Mammary epithelial cell (primary cell): ENCODE measurements at places on chromosomes 5 and 9.

DNA sequence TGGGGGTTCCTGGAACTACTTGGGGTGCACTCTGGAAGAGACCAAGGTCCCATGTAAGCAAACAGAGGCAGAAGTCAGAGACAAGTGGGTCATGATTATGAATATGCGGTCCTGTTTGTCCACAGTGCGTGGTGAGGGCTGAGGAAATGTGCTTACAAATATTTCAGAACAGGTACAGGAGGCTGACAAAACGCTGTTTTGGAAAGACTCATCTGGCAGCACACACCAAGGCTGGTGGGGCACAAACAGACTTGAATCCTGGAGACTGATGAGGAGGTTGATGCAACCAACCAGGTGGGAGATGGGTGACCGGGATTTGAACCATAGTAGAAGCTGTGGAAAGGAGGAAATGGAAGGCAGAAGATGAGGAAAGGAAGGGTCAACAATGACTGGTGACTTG is 83.8 kb downstream of the ADRB2 start:
- DNase-seq, result no peak

- DNase-seq, result no peak
These were observed 76.5 kb downstream of the GLIS3 start for GRCh38 chr9:4223312-4223833.

GRCh38 chr5:32779754-32780415 is 68.8 kb downstream of the NPR3 start:
- no peak for DNase-seq

GRCh38 chr9:19807182-19807892 is 18.5 kb upstream of the SLC24A2 start:
- DNase-seq, result no peak

DNA sequence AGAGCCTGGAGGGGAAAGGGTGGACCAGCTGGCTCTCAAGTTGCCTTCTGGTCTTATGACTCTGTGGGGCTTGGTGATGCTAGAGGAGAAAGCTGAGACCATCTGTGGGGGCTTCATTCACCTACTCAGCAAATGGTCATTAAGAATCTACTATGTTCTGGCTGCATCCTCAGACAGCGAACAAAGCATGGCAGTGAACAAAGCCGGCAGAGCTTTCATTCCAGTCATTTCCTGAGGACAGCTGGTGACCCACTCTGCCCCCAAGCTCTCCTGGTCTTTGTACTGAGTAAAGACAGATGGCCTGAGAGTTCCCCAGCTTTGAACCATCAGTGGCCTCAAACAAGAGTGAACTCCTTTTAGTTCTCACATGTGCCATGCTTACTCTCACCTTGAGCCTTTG is 48.0 kb downstream of the FGF1 start:
- no peak for DNase-seq
